ENCODE measurements at places on chromosomes 1 and 21. TPM values are rescaled to one million over a fixed set of nuclear protein-coding genes. Genes with fewer than 3 reads are reported as not detected.
A peak's percentile ranks its signal among the peaks of the same experiment; 100 is the strongest.

- peak; percentile 8 for DNase-seq
Observed at GRCh38 chr1:100452641-100453040, 85.3 kb upstream of the GPR88 start.

DNA sequence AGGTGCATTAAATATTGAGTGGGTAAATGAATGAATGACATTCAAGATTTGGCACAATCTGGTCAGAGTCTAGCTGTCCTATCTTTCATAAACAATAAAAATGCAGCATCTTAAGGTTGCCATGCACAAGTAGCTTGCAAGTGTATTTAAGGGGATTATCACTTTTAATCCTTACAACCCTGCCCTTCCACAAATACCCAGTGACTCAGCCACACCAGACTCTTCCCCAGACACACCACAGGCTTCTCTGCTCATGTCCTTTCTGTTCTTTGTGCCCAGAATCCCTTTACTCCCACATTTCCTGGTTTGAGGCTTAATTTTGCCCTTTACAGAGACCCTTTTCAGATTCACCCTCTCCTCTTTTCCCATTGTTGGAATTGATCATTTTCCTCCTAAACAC is 59.8 kb downstream of the KIRREL1 start:
- peak; percentile 38 for DNase-seq

- no peak for DNase-seq
Observed at GRCh38 chr1:115677182-115677555, 35.4 kb downstream of the VANGL1 start.

- no peak for DNase-seq
Observed at GRCh38 chr1:202201971-202202370, 8.4 kb downstream of the LGR6 start.

- DNase-seq = no peak
Observed at GRCh38 chr21:23986987-23987386, 1620.3 kb downstream of the MRPL39 start.

- DNase-seq = peak; percentile 45
Observed at GRCh38 chr1:160954158-160955104, at the start of gene ITLN2. ITLN2 (minus strand) TSS chr1:160954809; CDS start chr1:160954741, 68 bp downstream.

DNA sequence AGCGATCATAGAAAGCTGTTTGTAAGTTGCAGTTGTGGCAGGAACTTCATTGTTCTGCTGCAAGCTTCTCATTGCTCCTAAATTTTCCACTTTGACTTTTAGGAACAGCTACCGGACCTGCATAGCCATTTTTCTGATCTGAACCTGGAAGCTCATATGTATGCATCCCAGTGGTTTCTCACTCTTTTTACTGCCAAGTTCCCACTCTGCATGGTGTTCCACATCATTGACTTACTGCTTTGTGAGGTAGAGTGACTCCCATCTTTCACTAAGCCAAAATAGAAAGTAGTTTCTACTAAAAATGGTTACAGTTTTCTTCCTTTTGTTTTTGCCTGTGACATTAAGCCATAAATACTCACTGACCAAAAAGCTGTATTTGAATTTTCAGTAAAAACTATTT is 254.2 kb downstream of the GPR52 start:
- DNase-seq = no peak

The RPS27 gene
- total RNA-seq = 2,461 TPM

DNA sequence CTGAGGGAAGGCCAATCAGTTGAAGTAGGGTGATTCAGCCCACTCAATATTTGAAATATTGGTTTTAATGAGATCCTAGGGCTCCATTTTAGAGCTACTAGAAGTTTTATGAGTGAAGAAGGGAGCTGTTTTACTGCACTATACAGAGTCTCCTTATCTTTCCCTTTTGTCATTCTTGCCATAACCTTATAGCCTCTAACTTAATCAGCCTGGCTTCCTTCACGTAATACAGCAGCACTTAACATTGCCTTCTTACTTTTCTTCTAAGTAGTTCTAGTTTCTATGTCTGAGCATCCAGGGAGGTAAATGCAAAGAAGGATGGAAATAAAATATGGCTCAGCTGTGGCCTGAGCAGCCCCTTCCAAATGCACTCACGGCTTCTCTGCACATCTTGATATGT is 299.3 kb downstream of the KIF26B start:
- no peak for DNase-seq

- DNase-seq = no peak
Observed at GRCh38 chr1:107009281-107009680, 47.2 kb upstream of the PRMT6 start.

The SAMSN1 gene
- total RNA-seq = not detected

DNA sequence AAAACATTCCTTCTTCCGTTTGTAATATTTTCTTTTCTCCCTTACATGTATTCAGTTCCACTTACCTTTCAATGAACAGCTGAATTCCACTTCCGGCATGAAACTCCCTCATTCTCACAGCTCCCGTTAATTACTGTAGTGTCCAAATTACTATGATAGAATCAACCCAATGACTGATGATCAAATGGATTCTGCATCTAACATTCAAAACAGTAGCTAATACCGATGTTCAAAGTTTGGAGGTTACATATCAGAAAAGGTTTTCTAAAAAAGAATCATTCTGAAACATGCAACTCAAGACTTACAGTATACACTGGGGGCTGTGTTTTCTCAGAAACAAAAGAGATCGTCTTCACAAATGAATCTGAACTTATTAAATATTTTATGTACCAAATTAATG is 77.2 kb downstream of the PTPRC start:
- no peak for DNase-seq

The ESRRG gene
- total RNA-seq = 0.02 TPM

DNA sequence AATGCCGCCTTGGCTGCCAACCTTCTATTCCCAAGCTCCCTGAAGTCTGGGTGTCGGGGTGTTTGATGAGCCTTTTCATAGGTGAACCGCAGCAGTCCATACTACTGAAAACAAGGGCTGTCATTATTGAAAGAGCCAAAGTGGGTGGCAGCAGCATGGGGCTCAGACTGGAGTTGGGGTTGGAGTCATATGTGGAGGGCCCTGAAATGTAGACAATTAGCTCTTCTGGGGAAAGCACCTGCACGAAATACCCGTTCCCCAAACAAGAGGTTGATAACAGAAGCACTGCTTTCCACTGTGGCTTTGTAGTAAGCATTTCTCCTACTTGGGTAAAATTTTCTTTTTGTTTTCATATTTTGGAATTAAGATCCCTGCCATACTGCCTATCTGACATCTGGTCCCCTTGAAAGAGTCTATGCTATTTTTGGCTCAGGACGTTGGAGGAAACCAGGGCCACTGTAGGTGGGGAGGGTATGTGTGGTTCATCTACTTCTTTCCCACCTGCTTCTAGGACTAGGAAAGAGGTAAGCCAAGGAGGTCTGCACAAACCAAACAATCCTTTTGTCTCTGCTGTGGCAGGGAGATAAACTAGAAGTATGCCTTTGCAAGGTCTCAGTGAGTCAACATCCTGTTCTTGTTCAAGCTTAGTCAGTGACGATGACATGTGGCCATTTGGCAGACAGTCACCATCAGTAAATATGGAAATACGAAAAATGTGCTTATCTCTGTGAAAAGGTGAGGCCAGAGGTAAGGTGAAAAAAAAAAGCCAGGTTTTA is 197.0 kb upstream of the UBE2U start:
- peak; percentile 84 for DNase-seq

DNA sequence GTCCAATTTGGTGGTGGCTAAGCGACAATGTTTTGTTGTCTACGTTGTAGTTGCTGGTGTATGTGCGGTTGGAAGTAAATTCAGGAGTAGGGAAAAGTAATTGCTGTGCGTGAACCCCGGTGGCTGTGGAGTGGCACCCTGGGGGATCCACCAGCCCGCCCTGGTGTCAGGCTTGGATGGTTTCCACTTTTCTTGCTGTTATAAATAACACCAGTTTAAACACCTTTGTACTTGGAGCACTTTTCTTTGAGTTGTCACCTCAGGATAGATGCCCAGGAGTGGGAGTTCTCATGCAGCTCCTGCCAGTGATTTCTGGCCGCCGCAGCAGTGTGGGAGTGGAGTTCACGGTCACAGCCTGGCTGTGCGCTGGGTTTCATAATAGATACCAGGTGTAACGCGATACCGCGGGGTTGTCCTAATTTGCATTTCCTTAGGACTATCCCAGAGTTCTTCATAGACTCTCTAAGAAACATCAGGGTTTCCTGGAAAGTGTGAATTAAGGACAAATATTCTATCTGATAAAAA is 12.8 kb upstream of the TMEM200B start:
- no peak for DNase-seq

DNA sequence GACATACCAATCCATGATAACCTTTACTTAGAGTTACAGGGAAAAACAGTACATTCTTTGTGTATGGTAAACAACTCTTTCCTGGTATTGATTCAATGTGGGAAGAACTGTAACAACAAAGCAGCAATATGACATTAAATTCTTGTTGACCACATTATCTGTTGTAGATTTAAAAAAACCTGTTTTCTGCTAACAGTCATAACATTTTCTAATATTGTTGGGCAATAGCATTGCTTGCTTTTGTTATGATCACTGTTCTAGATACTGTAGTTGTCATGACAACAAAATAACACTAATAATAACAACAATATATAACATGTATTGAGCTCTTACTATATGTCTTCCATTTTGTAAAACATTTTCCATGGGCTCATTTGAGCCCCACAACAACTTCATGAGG is 54.2 kb downstream of the PDE4B start:
- no peak for DNase-seq

The CHML gene
- 55.4 TPM for total RNA-seq

Data from A172 (cell line).